KBM-7 (cell line): ENCODE measurements at places on chromosomes 16 and 17.

DNA sequence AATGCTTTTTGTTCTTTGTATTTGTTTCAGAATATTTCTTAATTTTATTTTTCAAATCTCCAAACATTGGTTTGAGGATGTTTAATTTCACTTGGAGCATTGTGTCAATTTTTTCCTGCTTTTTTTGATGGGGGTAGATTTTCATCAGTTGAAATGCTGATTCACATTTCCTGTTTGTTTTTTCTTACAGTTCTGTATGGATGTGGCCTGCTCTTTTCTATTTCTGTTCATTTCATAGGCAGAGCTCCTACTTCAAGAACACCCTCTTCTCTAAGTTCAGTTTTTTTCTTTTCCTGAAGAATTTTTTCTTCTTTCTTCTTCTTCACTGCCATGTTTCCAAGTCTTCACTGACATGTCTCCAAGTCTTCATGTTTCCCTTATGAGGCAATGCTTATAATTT is 8.8 kb downstream of the MBTD1 start:
- no peak for DNase-seq

- DNase-seq: no peak
Measured at GRCh38 chr16:77298418-77299360, 99.5 kb downstream of the SYCE1L start.

DNA sequence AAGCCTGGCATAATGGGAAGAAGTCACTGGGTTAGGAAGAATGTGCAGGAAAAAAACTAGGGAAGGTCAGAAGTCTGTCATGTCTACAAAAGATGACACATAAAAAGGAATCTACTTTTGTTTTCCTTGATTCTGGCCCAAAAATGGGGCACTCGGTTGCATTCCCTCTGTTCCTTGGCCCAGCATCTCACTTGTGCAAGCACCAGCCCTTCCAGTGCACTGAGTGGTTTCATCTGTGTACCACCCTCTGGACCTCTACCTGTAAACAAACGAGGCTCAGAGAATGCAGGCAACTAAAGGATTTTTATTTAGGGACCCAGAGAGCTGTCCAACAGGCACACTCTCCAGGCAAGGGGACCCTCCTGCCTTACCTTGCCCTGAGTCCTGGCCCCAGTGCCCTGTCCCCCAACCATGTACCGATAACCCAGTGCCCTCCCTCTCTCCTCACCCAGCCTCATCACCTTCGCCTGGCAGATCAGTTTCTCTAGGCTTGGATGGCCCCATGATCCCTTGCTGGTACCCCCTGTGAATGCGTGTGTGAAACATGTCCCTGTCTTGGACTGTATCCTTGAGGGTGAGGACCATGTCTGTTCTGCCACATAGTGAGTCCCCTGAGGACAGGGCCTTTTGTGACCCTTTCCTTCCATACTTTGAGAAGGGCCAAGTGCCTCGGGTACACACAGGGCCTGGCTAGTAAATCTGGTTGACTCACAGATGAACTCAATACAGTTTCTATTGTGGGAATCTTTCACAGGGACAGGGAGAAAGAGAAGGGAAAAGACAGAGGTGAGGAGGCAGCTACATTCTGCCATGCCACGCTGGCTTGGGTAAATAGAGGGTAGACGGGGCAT is 13.3 kb downstream of the NXPH3 start:
- no peak for DNase-seq

DNA sequence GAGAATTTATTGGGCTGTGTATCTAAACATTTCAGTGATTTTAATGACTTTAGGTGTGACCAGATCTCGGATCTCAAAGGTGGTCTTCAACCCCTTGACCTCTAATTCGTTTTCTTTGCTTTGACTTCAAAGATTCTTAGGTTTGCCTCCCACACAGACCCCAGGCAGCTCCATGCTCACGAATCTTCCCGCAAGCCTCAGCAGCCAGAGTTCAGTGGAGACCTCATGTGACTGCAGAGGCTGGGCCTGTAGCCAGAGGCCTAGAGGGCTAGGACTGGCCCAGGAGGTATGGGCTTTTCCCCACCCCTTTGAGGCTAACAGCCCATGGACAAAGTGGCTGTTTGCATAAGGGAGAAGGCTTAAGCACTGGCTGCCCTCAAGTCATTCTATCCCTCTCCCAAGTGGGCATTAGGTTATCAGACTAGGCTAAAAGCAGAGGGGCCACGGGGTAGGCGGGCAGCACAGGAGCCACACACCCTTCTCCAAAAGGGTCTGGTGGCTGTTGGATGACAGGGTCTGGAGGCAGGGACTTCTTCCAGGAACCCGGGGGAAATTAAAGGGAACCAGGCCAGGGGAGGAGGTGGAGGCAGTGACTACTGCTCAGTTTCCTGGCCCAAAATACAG is 3.0 kb downstream of the HIRIP3 start:
- DNase-seq: no peak

DNA sequence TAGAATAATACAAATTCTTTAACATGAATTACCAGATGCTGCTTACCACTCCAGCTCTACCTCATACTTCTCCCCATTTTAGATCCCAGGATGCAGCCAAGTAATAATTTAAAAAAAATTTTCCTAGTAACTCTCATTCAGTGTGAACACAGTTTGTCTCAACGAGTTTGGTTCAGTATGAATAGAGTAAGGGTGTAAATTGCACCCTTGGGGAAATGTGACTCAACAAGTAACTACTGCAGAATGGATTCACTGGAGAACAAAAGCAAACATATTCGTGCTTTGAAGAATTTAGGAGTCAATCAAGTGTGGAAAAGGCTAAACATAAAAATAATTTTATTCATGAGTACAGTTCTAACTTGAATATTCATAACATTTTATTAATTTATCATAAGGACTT is 23.0 kb downstream of the KCNJ16 start:
- DNase-seq: no peak
